HCT116 (cell line): ENCODE measurements at places on chromosomes 3 and 15. TPM values are rescaled to one million over a fixed set of nuclear protein-coding genes. Genes with fewer than 3 reads are reported as not detected.
A peak's percentile ranks its signal among the peaks of the same experiment; 100 is the strongest.

- H3K27me3 ChIP-seq = no peaks in the 10 kb centered on the region
- no peaks in the 10 kb centered on the region for H3K4me1 ChIP-seq
- H3K4me3 ChIP-seq = no peak overlapping the region
- DNase-seq = peak; percentile 4
- H3K27ac ChIP-seq = no peak overlapping the region
- no peaks in the 10 kb centered on the region for H3K36me3 ChIP-seq
Measured at GRCh38 chr3:146747928-146748327, 142.8 kb upstream of the PLSCR5 start.

DNA sequence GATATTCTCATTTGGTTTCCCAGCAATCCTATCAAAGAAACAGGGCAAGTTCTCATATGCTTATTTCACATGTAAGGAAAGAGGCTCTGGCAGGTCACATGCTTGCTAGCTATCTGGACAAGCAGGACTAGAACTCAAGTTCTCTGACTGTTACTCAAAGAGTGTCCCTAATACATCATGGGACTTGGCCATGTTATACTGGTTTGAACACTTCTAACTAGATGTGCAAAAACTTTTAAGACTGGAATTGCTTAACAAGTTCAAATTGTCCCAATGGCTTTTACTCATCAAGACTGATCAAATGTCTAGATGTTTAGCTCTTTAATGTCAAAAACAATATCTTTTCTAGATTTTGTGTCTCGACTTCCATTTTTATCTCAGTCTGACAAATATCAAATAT is 6.8 kb downstream of the GATM start:
- H3K27me3 ChIP-seq = no peaks in the 10 kb centered on the region
- H3K4me3 ChIP-seq = no peak overlapping the region
- H3K4me1 ChIP-seq = no peaks in the 10 kb centered on the region
- no peak for DNase-seq
- H3K36me3 ChIP-seq = no peaks in the 10 kb centered on the region

The NR1I2 gene
- total RNA-seq = 0.07 TPM

DNA sequence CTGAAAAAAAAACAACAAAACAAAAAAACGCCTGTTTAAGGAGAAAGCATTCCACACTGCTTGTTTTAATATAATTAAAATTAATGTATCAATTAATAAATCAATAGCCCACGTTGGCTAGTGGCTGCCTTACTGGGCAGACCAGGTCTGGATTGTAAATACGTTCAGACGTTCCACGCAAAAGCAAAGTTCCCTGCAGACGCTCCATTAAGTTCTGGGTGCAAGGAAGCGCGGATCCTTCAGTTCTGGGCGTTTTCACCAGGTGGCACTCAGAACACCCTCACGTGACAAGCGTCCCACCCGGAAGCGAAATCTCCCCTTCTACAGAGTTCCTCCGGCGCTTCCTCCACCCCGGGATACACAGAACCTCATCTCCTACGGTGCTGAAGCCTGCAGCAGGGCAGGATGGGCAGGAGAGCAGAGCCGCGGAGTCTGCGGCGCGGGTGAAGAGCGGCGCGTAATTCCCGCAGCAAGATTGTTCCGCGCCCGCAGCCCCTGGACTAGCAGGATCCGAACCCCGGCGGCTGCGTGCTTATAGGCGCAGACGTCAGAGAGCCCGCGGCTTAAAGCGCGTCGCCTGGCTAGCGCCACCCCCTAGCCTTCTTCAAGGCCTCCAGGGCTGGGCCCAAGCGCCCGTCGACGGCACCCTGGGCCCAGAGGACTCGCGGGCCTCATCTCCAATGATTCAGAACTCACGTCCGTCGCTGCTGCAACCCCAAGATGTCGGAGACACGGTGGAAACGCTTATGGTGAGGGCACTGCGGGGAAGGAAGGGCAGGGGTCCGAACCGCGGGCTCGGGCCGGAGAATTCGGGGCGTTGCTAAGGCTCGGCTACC is at the start of gene SLC25A38:
TSS of gene SLC25A38 (plus strand) at position 326 of the 836 bp plus-strand sequence. CDS start at position 681, 355 bp downstream.
- peak within 1 kb of the TSS; percentile 89 for H3K27ac ChIP-seq
- no peaks in the 10 kb centered on the region; the same call in 1 of the 2 replicates for H3K36me3 ChIP-seq
- peaks cover 9% of the 10 kb centered on the region; the same call in 1 of the 2 replicates for H3K4me1 ChIP-seq
- no peaks in the 10 kb centered on the region for H3K27me3 ChIP-seq

GRCh38 chr15:39173426-39173825 is 407.5 kb upstream of the THBS1 start:
- no peak for DNase-seq
- peaks cover 16% of the 10 kb centered on the region for H3K4me1 ChIP-seq
- H3K36me3 ChIP-seq = no peaks in the 10 kb centered on the region
- no peaks in the 10 kb centered on the region for H3K27me3 ChIP-seq

The KNG1 gene
- 0.25 TPM for total RNA-seq

The SPCS1 gene
- total RNA-seq = 124 TPM

GRCh38 chr15:84785053-84785452 is 32.1 kb upstream of the ALPK3 start:
- no peak overlapping the region for H3K4me3 ChIP-seq
- H3K36me3 ChIP-seq = peaks cover 12% of the 10 kb centered on the region; the same call in 1 of the 2 replicates
- no peaks in the 10 kb centered on the region for H3K4me1 ChIP-seq
- DNase-seq = no peak

DNA sequence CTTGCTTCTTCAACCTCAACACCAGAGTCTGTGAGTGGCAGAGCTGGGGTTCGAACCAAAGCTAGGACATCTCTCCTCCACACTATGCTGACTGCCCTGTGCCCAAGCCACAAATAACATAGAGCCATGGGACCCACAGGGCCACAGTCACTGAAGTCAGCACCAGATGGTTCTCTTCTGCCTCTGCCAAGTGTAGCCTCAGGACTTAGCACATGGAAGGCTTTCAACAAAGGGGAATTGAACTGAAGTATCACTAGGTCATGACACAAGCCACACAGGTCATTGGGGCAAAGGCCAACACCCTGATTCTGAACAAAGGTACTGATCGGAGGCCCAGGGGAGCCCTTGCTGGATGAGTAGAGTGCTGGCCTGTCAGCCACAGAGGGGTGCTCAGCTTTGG is 83.6 kb downstream of the BDH1 start:
- H3K4me1 ChIP-seq = no peaks in the 10 kb centered on the region
- no peaks in the 10 kb centered on the region for H3K36me3 ChIP-seq
- no peak overlapping the region for H3K27ac ChIP-seq

The VWA5B2 gene
- total RNA-seq = 10.6 TPM

The KCNAB1 gene
- not detected for total RNA-seq

GRCh38 chr3:183306798-183307671 is 54.0 kb downstream of the B3GNT5 start:
- H3K4me1 ChIP-seq = peaks cover 12% of the 10 kb centered on the region
- no peaks in the 10 kb centered on the region for H3K27me3 ChIP-seq
- H3K27ac ChIP-seq = no peak overlapping the region
- H3K4me3 ChIP-seq = no peak overlapping the region

DNA sequence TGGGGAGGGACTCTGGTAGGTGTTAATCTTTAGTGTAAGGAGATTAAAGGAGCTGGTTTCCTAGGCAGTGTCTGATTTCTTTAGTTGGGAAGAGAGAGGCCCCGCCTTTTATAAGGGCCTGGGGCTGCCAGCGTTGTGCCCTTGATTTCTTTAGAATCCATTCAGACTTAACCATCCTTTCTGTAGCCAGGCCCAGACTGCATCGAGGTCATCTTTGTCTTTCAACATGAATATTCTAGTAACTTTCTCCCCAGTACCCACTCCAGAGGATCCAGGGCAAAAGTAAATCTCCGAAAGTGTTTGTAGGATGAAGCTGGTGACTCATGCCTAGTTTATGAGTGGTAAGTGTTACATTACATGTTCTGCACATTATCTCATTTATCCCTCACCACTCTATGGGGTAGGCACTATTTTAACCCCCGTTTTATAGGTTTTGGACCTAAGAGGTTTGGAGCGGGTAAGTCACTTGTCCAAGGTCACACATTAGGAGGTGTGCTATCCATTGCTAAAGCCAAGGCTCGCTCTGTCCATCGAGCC is 11.8 kb upstream of the USP3 start:
- no peaks in the 10 kb centered on the region for H3K36me3 ChIP-seq
- peaks cover 20% of the 10 kb centered on the region for H3K4me1 ChIP-seq
- no peaks in the 10 kb centered on the region for H3K27me3 ChIP-seq
- no peak overlapping the region for H3K27ac ChIP-seq
- DNase-seq = no peak

- H3K27ac ChIP-seq = no peak overlapping the region
- no peak overlapping the region for H3K4me3 ChIP-seq
- no peaks in the 10 kb centered on the region for H3K4me1 ChIP-seq
- no peaks in the 10 kb centered on the region for H3K27me3 ChIP-seq
- no peak for DNase-seq
Measured at GRCh38 chr15:80609091-80609490, 86.0 kb upstream of the ABHD17C start.

DNA sequence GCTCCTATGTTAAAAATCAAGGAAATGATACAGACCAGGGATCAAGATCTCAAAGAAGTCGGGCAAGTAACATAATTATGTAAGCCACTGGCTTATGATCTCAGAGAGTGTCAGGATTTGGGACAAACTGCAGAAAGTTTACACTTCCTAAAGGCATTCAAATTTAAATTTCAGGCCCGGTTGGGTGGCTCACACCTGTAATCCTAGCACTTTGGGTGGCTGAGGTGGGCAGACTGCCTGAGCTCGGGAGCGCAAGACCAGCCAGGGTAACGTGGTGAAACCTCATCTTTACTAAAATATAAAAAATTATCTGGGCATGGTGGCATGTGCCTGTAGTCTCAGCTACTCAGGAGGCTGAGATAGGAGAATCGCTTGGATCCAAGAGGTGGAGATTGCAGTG is 124.4 kb upstream of the UBE2E2 start:
- no peak for DNase-seq
- H3K36me3 ChIP-seq = no peaks in the 10 kb centered on the region
- peaks cover 17% of the 10 kb centered on the region for H3K27me3 ChIP-seq
- H3K4me3 ChIP-seq = no peak overlapping the region
